ENCODE measurements at places on chromosomes 1 and 21.

DNA sequence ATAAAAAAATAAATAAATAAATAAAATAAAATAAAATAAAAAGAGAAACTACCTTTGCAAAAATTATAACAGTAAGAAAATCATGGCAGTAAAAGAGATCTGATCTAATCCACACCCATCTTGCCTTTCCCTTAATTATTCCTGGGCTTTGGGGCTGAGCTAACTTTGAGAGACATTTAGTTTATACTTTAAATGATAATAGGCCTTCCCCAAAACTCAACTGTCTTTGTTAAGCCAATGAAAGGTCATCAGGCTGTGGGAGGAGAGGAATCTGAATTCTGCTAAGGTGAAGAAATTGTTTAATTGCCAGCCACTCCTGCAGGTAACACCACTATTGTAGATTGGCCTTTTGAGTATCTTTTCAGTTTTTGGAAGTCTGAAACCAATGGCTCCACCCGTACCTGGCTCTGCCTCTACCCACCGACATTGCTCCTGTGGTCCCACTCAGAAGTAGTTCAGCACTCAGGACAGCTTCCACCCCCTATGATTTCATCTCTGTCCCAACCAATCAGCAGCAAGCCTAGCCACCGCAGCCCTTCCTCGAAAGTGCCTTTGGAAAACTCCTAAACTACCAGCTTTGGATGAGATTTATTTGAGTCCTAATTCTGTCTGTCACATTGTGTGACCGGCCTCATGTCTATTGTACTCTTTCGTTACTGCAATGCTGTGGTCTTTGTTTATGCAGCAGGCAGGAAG, 23.0 kb upstream of the PNRC2 start:
- DNase-seq: no peak

DNA sequence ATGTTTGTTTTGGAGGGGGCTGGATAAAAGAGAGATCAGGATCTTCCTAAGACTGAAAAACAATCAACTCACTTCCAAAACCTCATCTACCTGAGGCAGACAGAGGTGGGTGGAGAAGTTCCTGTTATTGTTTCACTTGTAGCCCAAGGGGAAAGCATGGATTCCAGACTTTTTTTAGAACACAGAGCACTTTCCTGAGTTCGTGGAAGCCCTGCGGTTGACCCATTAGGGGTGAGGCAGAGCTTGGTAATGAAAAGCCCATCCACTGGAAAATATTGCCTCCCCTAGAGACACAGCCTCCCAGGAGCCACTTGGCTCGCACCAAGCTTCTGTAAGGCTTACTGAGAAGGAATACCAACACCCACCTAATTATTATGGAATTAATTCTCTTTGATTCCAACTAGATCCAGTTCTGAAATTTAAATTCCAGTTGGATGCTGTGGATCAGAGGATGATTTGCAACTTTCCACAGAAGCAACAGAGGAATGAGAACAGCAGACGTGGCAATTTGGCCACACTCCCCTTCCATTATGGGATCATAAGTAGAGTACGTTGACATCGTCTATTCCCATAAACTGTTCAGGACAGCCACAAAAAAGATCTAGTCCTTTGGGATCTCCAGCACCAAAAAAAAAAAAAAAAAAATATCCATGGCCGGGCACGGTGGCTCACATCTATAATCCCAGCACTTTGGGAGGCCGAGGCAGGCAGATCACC, 4.1 kb upstream of the PEF1 start:
- no peak for DNase-seq

- DNase-seq: no peak
Measured at GRCh38 chr1:9753121-9753531, 70.6 kb downstream of the CLSTN1 start.

- no peak for DNase-seq
Measured at GRCh38 chr21:38119793-38120192, 137.0 kb upstream of the KCNJ15 start.

- DNase-seq: no peak
Measured at GRCh38 chr1:212678456-212679410, 20.9 kb downstream of the BATF3 start.

DNA sequence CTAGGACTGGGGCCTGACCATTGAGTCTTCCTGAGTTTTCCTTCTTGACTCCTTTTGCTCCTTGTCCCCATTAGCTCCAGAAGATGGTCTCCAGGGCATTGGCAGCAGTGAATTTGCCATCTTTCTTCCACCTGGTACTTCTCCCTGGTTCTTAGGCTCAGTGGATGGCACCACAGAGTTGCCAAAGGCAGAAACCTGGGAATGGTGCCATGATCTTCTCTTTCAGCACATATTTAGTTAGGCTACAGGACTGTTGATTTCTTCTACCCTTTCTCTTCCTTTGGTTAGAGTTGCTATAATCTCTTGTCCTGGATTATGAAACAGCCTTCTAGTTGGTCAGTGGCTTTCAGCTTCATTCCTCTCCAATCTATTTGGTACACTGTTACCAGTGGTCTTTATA, 6.2 kb downstream of the ZBTB40 start:
- no peak for DNase-seq

DNA sequence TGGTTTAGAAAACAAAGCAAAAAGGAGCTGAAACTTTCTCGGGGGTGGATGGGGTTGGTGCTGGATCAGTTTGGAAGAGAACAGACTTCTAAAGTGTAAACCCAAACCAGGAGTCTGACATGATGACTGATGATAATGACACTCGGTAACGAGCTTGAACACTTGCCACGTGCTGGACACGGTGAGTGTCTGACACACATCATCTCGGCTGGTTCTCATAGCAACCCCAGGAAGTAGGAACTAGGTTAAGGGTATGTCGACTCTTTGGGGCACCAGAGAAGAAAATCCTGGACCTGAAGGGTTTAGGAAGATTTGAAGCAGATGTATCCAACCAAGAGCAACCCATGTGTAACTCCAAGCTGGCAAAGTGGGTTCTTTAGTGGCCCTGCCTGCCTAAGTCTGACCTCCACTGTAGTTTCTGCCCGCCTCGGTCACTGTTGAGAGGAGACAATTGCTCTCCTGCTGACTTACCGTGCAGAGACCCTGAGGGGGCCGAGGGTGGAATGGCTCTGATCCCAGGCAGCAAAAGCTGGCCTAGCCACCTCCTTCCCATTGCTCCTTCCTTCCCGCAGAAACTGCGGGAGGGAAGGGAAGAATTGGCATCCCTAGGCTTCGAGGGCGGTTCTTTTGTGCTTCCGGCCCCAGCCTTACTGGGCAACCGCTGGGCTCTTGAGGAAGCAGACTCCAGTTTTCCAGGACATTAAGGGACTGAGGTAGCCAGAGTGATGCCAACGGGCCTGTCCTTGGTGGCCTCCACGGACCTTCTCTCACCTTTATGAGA, 156.0 kb downstream of the TOMM20 start:
- DNase-seq: no peak

DNA sequence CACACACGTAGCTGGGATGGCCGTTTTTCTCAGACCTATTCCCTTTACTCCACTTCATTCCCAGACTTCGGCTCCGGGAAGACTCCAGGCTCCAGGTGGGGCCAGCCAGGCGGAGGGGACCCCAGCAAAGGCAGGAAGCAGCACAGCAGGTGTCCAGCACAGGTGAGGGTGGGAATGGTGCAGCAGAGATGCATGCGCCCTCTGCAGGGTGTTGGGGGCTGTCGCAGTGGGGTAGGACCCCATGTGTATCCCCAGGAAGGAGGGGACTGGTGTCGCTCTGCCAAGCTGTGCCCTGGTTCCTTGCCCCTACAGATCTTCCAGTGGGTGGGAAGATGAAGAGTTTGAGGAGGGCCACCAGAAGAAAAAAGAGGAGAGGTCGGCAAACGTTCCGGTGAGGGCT, 5.3 kb downstream of the TTC24 start:
- no peak for DNase-seq

DNA sequence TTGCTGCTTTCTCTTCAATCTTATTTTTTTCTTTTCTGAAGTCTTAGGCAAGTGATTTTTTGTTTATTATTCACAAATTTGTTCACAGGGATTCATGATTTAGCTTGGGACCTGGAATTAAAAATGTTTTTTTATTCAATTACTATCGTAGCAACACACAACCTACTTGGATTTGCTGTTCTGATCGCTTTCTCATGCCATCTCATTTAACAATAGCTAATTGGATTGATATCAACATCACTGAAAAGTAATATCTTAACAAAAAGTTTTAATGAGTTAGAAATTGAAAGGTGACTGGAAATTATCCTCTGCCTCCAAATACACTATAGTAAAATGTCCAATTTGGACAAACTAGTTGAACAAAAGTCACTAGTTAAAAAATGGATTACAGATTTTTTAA, 32.4 kb downstream of the MAP3K21 start:
- DNase-seq: no peak
